Kidney epithelial cell (primary cell): ENCODE measurements at places on chromosomes 1 and 21. TPM values are rescaled to one million over a fixed set of nuclear protein-coding genes. Genes with fewer than 3 reads are reported as not detected.

The FAM72C gene
- 0.25 TPM in 1 of 2 replicates, not detected in the other for total RNA-seq

The TFF3 gene
- 0.17 and 0.21 TPM in 2 replicates for total RNA-seq

DNA sequence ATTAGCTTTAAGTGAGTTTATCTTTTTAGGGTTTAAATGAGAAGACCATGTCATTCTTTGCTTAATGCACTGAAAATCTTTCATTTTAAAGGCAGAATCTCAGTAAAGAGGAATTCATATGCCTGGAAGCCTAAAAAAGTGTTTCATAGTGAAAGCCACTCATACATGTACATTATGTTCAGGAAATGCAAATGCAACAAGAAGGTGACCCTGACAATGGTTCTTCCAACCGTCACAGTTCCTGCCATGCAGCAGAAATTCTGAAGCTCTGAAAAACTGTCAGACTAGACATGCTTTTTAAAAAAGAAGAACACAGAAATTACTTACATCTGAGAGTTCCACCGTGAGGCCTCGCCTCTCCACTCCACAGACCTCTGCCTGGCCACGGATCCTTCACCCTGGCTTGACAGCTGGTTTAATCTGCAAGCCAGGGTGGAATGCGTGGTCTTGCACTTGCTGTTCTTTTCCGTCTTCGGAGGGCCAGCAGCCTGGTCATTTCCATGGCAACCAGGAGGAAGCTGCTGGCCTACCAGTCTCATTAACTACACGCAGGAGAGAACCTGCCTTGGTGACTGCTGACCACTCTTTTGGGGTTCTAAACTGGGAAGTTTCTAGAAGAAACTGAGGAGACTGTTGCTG lies 41.8 kb upstream of the PAXBP1 start:
- no peak for DNase-seq

- DNase-seq = no peak
Measured at GRCh38 chr1:203512517-203512847, 18.5 kb downstream of the OPTC start.

The USH2A gene
- total RNA-seq = not detected in 2 replicates

The TTC34 gene
- total RNA-seq = under 0.01 and 0.13 TPM in 2 replicates

The ADCY10 gene
- total RNA-seq = not detected in 2 replicates

- no peak for DNase-seq
Measured at GRCh38 chr1:58047265-58047858, 499.2 kb downstream of the OMA1 start.

The FOXD2 gene
- total RNA-seq = 0.21 and 0.96 TPM in 2 replicates

DNA sequence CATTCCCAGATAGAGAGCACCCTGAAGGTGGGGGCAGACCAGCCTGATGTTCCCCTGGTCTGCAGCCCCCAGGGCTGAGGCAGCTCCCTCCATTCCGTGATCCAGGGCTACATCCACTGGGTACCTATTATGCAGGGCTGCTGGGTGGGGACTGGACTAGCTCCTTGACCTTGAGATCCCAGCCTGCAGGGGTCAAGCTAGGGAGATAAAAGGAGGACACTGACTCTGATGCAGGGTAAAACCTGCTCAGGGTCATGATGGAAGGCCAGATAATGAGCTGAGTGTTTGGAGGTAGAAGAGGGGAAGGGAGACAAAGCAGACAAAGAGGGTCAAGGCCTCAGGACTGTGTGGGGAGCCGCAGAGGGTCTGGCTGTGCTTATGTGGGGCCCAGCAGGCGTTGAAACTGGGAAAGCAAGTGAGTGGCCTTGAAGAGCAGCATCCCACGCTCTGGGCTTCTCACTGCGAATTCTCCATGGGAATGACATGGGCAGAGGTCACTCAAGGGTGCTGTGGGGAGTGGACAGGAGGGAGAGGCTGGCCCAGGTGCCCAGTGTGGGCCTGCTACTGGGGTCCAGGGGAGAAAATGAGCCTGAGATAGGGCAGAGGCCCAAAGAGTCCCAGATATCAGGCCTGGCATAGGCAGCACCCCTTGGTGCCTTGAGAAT lies 9.7 kb downstream of the FOXO6 start:
- no peak for DNase-seq

The PALMD gene
- 0.17 and 0.27 TPM in 2 replicates for total RNA-seq

GRCh38 chr1:172713466-172713865 lies 54.6 kb downstream of the FASLG start:
- no peak for DNase-seq

- DNase-seq = no peak
Measured at GRCh38 chr21:36709868-36710728, 11.2 kb downstream of the SIM2 start.

DNA sequence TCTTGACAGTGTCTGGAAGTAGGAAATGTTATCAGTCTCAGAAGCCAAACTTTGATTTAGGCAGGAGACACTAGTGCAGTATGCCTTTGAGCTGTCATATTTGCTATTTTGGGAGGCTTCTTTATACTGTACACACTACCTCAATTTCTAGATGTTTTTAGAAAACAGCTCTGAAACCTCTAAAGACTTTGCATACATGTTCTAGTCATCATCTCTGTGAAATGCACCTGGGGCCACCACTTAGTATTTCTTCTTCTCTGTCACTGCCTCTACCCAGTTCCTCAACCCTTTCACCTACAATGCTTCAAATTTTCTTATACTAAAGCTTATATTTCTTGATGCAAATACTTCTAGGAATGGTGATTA lies 29.1 kb upstream of the PLA2G4A start:
- DNase-seq = no peak

DNA sequence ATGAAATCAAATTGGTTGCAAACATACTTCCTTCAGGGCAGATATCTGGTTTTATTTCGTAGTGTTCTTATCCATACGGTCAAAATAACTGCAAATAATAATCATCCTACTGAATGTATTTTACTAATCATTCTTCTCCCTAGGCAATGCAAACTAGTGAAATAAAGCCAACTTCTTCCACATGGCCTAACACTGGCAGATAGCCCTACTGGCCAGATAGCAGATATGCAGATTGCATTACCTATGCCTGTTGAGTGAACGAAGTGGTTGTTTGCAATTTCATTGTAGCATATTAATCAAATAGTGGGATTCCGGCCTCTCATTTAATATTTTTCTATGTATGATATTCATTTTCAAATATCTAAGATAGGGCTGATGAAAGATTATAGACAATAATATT lies 116.2 kb downstream of the CENPF start:
- no peak for DNase-seq

The SLC45A3 gene
- total RNA-seq = 8.5 and 9.3 TPM in 2 replicates

GRCh38 chr1:87318806-87319205 lies 9.9 kb upstream of the LMO4 start:
- DNase-seq = no peak

GRCh38 chr1:214332946-214333798 lies 52.2 kb downstream of the SMYD2 start:
- DNase-seq = no peak

The HSD3B2 gene
- total RNA-seq = not detected in 2 replicates

GRCh38 chr1:212284332-212284743 lies 872 bp upstream of the PPP2R5A start:
- DNase-seq = no peak

DNA sequence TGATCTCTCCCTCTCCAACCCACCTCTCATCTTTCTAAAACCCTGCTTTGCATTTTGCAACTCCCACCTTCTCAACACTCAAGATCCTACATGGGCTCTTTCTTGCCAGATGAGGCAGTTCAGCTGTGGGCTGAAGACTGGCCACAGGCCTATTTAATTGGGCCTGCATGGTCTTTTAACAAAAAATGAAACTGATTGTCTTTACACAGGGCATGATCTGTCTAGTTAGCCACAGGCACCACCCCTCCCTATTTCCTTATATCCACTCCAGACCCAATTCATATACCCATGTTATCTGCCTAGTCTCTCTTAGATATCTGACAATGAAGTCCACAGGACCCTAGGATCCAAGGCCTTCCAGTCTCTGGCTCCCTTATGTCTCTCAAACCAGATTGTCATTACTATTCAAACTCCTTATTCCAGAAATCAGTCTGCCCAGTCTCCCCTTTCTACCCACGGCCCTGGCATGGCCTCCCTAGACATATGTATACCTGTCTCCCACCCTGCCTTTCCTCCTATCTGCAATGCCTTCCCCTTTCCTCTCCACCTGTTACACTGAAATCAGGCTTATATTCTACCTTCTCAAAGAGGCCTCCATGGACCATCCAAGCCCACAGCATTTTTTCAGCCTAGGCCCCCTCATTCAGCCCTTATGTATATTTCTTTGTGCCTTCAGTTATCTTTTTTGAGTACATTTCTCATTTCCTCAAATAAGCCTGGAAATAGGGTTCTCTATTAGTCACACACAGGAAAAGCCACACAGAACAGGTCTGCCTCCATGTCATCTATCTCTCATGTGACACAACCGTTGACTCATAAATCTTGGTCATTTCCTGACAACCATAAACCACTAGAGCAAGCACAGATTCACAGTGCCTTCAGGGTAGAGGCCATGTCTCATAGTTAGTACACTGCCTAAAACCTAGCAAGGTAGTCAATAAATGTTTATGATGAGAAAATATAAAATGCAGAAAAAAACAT lies 39.0 kb downstream of the LPAR3 start:
- peak; percentile 77 for DNase-seq

DNA sequence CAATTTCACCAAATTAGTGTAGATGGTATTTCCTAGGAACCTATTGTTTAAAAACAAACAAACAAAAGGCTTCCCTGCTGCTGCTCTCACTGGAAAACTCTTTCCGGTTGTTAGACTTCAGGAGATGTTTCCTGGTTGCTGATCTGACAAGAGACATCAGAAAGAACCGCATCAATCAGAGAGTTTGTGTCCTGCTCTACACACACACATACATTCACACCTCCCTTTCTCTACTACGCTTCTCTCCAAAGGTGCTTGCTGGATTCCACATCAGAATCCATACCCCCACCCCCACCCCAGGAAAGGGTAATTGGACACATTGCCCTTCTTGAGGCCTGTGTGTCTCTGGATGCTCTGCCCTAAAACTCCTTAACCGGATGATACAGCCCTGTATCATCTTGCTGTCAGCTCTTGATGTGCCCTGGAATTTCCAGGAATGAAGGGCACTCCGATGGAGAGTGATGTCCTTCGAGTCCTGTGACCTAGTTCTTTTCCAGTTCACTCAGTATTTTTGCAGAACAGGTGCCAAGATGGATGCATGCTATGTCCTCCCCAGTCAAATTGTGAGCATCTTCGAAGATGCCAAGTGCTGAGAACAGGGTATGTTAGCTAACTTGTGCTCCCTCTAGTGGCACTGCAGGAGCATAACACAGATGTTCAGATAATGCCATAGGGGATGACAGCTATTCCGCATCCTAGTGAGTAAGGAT lies 113.7 kb upstream of the SLC35F3 start:
- peak; percentile 42 for DNase-seq

DNA sequence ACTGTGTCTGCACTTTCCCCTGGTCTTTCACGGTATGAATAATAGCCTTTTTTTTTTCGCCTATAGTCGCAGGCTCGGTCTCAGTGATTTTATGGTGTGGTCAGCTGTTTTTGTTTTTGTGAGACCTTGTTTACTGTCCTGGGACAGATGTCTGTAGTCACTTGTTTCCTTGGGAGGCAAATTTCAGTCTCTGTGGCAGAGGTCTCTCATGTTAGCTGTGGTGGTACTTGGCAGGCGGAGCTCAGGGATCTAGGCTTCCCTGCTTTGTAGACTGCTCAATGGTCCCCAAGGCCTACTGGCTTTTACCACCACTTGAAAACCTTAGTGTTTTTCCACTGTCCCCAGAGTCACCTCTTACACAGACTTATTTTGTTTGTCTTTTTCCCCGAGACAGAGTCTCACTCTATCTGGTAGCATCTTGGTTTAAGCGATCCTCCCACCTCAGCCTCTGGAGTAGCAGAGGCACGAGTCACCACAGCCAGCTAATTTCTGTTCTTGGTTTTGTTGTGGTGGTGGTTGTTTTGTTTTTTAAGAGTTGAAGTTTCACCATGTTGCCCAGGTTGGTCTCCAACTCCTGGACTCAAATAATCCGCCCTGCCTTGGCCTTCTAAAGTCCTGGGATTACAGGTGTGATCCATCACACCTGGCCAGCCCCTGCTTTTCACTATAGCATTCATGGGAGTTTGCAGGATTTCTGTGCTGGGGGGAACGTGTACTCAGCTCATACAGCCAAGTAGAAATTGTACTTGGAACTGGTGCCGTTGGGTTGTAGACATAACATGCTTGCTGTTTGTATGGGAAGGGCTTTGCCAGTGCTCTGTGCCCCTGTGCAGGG lies 10.3 kb downstream of the RNU1-2 start:
- no peak for DNase-seq
